ENCODE measurements at places on chromosomes 2 and 18.
A peak's percentile ranks its signal among the peaks of the same experiment; 100 is the strongest.

GRCh38 chr18:59640721-59641120, 56.5 kb downstream of the CCBE1 start:
- DNase-seq = no peak

DNA sequence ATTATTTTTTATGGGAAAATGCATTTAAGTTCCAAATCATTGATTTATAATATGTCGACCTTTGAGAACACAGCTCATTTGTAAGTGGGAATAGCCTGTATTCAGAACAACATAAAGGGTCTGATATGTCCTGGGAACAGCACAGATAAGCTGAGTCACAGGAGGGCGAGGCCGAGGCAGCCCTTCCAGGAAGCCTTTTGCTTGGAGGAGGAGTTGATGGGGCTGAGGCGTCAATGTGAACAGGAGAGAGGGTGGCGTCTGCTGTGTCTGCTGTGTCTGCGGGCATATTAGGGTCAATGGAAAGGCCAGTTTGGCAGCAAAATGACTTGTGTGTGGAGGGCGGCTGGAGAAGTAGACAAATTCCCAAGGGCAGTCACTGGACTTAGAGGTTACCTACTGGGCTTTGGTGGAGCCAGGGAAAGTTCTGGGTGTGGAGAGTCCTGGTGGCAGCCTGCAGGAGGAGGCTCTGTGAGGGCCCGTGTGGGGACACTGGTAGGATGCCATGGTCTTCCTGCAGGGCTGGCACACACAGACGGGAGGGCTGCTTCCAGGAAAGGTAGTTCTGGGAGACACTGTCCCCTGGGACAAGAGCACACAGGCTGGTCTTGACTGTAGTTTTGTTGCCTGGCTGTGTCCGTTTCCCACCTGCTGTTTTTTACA, 128.1 kb downstream of the GLI2 start:
- DNase-seq = peak; percentile 79

DNA sequence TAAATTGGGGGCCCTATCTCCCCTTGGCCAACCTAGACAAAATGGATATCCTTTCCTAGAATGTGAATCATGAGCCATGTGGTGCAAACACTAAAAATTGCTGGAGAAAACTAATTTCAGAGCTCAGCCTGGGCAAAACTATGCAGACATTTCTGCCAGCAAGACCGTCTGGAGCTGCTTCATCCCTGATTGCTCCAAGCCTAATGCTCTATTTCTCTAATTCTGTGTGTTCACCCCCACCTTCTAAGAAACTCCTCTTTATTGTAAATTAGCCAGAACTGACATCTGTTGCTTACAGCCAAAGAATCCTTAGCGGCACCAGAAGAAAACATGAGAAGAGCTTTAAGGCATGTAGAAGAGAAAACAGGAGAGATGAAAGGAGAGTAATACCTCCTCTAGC, 337.7 kb upstream of the CHAC2 start:
- no peak for DNase-seq

DNA sequence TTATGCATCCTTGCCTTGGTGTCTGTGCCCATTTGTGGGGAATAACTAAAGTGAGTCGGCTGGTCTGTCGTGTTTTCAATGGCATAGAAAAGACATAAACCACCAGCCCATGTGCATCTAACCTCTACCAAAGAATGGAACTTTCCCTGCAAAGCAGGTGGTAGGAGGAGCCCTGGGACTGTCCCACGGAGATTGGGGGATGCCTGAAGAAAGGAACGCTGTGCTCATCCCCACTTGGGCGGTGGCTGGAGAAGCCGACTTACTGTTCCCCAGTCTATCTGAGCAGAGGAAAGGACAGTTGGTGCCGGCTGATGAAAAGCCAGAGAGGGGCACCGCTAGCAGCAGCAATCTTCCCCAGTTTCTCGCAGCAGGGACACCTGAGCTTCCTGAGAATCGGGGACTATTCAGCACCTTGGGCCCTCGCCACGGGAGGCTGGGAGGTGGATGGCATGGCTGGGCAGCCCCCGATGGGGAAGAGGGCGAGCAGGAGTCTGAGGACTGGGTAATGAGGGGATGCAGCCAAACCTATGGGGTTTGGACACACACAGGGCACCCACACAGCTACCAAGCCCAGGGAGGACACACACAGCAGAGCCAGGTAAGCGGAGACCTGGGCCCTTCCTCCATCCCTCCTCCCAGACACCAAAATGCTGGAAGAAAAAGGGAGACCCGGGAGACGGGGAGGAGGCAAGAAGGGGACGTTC, 53.7 kb upstream of the AGAP1 start:
- DNase-seq = no peak

- DNase-seq = peak; percentile 33
These were observed 7.6 kb upstream of the BMP10 start for GRCh38 chr2:68878753-68879152.

- no peak for DNase-seq
These were observed 24.0 kb downstream of the PROKR1 start for GRCh38 chr2:68667371-68667770.

DNA sequence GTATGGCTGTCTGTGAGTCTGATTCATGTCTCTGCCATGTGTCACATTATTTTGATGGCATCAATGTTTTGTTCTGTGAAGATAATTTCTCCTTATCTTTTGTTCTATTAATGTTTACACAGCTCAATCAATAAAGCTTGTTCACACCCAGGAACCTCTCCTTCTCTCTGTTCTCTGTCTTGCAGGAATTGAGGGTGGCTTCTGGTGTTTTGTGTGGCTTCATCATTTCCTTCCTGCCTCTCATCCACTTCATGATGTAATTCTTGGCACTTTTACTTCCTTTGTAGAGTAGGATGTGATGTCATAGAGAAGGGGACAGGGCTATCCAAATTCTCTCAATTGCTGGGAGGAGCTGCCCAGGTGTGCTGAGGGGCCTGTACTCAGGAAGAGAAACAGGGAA, 27.2 kb downstream of the ASXL3 start:
- no peak for DNase-seq

DNA sequence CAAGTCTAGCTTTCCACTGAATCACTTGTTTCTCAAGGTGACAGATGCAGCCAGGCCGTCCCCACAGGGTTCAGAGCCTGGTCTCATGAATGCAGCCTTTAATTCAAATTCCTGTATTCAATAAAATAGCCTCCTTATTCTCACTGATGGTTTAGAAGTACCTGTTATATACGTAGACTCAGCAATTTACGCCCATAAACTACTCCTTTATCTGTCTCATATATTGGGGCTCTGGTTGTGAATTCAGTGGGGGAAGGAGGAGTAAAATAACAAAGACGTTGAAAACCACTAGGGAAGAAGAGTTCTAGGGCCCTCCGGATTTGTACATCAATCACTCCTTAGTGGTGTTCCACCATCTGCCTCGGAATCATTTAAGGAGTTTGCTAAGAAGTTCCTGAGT, 1.7 kb downstream of the OBSL1 start:
- DNase-seq = no peak

- DNase-seq = peak; percentile 35
These were observed 90.3 kb downstream of the SPATS2L start for GRCh38 chr2:200396781-200397242.

DNA sequence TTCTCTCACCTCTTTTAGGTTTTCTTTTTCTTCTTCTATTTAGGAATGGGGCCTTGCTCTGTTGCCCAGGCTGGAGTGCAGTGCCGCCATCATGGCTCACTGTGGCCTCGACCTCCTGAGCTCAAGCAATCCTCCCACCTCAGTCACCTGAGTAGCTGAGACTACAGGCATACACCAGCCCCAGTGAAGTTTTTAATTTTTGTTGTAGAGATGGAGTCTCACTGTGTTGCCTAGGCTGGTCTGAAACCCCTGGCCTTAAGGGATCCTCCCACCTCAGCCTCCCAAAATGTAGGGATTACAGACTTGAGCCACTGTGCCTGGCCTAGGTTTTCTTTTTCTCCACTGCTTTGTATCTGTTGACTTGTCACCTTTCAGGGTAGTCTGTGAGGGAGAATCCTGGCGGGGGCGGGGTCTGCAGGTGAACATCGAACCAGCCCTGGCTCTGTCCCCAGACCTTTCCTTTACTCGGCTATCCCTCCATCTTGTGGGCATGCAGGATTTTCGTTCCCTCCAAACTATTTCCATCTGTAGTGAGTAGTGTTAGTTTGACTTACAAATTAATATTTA, 21.7 kb downstream of the NCK2 start:
- no peak for DNase-seq

GRCh38 chr2:189726271-189726670, 36.3 kb downstream of the OSGEPL1 start:
- no peak for DNase-seq

- peak; percentile 74 for DNase-seq
These were observed 52.2 kb downstream of the EIF5B start for GRCh38 chr2:99389371-99389770.

DNA sequence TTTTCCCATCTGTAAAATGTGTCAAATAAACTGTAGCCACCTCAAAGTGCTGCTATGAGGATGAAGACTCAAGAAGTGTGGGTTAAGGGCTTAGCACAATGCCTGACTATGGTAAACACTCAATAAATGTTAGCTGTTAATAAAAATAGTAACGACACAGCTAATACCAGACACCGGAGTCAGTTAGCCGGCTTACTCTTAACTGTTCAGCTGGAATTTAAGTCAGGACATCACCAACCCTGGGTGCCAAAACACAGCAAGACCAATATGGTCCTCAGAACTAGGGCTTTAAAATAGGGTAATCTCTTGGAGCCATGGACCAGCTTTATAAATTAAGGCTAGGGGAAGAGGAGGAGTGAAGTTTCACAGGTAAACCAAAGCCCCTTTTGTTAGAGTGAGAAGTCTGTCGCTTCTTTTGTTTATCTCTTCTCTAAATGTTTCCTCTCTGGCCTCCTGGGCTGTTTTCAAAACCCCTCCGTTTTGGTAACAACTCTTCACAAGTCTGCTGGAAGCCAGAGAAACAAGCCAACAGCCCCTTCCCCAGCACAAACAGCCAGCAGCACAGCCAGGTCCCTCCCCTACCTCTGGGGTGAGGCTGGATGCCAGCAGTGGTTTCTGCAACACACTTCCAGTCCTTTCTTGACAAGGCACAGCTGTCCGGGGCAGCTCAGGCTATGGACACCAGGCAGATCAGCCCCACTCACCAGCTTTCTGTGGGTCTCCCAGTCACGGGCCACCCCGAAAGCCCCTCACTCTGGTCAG, 13.8 kb upstream of the FZD7 start:
- DNase-seq = no peak

DNA sequence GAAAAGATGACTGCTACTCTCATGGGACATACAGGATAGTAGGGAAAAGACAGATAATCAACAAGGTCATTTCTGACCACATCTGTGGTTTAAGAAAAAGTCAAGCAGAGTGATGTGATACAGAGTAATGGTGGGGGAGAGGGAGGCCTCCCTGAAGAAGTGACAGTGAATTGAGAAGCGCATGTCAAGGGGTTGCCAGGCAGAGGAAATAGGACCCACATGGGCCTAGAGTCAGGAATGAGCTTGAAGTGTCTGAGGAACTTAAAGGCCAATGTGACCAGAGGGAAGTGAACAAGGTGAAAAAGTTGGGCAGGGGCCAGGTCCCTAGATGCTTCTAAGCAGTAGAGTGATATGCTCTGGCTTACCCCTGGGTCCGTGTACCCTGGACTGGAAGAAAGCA, 113.5 kb upstream of the PPP1CB start:
- DNase-seq = no peak

DNA sequence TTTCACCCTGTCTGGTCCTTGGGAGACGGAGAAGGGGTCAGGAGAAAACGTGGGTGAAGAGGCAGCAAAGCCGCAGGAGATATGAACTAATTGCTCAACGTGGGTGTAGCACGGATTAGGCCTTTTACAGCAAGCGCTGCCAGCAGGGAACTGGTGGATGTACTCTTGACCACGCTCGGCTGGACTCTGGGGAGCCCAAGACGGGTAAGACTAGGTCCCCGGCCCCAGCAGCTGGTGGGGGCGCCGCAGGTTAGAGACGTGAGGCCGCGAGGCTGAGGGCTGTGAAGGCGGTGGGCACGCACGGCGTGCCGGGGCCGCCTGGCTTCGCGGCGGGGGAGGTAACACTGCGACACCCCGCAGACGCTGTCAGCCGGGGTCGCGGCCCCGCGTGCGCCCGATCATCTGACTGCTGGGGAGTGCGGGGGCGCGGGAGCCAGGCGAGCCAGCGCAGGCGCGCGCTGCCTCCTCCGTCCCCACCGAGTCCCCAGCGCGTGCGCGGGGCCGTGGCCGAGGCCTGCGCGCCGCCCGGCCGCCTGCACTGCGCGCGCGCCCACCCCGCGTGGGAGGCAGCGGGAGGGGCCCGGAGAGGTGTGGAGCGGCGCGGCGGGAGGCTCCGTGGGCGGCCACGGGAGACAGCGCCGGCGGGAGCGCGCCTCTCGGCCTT, at the start of gene CLIP4:
Gene CLIP4, plus strand, starts transcription at position 470 of the 664 bp plus-strand sequence. CDS start 5,974 bp downstream, outside the sequence.
- peak; percentile 63 for DNase-seq

DNA sequence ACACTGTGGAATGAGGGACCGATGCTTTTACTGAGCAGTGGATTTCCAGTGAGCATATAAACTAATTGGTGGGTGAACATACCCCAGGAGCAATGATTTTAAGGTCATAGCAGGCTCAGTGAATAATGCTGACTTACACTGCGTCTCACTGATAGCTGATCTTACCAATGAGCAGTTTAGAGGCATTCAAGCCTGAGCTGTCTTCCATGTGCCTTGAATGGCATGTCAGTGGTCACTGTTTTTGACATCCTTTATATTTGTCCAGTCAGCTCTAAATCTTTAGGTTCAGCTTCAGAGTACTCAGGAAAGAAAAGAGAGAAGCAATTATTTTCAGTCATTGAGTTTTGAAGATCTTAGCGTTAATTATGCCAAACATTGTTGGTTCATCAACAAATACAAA, 88.3 kb downstream of the CAMKMT start:
- no peak for DNase-seq

DNA sequence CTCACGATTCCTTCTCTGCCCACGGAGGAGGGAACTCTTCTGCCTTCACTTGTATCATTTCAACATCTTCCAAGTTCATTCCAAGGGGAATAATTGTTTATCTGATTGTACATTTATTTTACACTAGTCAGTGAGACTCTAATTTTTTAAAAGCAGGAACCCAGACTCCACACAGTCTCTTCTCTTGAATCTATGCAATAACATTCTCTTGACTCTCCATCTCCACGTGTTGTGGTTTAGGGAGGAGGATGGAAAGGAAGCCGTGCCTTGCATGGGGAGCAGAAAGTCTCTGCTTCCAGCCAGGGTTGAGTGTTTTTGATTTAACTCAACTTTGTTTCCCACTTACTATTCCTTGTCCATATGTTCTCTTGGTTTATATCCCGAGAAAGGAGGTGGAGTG, 131.1 kb upstream of the RIOK3 start:
- no peak for DNase-seq

GRCh38 chr18:50299626-50300388, 12.3 kb upstream of the CXXC1 start:
- DNase-seq = no peak

GRCh38 chr2:184611361-184612085, 13.2 kb downstream of the ZNF804A start:
- peak; percentile 80 for DNase-seq

- DNase-seq = no peak
These were observed 482.0 kb upstream of the SALL3 start for GRCh38 chr18:78497641-78498040.

Data from ELR (cell line).